Substantia nigra (tissue), 51 donors: ENCODE measurements at places on chromosomes 5 and 9.

GRCh38 chr9:86281593-86282076, 703 bp downstream of the ISCA1 start:
- DNase-seq, result no peak

- DNase-seq, result no peak
These were observed 80.5 kb downstream of the IRX2 start for GRCh38 chr5:2670940-2671339.

DNA sequence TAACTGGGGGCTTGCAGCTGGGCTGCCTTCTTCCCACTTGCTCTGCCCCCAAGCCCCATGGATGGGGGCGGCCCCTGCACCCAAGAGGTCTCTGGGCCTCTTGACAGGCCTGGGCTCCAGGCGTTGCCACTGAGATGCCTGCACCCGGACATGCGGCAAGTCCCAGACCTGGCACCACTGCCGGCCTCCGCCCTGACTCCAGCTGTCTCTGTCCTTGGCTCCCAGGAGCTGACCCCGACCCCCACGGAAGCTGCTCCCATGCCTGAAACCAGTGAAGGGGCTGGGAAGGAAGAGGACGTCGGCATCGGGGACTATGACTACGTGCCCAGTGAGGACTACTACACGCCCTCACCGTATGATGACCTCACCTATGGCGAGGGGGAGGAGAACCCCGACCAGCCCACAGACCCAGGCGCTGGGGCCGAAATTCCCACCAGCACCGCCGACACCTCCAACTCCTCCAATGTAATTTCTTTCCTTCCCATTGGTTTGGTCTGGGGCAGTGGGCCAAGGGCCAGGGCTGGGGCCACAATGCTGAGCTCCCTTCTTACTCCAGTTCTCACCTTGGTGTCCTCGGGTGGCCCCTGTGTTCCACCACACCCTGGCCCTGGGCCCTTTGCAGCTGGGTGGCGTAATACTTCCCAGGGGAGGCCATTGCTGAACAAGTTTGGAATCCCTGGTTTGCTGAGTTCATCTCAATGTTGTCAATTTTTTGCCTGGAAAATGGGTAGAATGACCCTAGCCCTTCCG, 88.6 kb downstream of the COL5A1 start:
- no peak for DNase-seq

DNA sequence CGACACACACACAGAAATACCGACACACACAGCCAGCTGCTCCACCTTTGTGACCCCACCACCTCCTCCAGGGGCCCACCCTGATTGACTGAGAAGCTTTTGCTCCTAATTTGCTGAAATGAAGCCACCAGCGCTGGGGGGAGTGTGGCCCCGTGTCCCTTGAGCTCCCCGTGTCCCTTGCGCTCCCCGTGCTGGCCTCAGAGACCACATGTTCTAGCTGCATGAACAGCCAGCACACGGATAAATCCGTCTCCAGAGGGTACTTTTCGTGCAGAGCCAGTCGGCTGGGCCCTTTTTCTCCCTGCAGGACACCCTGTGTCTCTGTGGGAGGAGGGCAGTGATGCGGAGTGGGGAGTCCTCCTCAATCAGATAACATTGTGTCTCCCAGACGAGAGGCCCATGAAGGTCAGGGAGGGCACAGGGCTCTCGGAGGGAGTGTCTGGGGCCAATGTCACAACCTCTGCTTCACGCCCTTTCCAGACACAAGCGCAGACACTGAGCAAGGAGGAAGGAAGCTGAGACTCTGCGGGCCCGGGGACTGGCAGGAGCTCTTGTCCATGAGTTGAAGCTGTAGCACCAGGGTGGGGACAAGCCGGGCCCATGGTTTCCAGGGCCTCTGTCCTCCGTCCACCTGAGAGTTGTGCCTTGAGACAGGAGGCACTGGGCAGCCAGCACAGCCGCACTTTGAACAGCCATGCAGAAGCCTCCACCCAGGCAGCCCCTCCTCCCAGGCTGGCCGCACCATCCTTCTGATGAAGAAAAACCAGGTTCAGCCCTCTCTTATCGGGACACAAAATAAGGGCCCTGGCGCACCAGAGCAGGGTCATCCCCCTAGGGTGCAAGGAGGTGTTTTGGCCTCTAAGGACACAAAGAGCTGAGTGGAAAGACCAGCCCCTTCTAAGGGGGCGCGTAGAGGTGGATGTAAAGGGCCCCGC, 36.4 kb upstream of the SLC6A19 start:
- no peak for DNase-seq

DNA sequence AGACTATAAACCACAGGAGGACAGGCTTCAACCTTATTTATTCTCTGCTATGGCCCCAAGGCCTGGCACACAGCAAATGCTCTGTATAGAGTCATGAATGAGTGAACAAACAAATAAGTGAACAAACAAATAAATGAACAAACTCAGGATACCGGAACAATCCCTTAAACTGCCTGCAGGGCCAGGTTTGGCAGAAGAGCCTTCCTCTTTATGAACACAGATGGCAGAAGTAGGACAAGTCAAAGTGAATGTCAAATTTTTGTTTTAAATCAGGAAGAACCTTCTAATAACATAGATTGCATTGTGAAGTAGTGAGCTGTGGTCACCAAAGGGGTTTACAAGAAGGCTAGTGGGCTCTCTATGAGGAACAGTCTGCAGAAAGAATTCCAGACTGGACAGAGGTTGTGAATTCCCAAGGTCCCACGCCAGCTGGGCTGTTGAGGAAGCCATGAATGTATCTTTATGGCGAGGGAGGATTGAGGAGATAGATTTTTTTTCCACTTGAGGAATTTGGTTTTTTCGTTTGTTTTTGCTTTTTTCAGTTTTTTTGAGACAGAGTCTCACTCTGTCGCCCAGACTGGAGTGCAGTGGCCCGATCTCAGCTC, 30.3 kb upstream of the STING1 start:
- no peak for DNase-seq

DNA sequence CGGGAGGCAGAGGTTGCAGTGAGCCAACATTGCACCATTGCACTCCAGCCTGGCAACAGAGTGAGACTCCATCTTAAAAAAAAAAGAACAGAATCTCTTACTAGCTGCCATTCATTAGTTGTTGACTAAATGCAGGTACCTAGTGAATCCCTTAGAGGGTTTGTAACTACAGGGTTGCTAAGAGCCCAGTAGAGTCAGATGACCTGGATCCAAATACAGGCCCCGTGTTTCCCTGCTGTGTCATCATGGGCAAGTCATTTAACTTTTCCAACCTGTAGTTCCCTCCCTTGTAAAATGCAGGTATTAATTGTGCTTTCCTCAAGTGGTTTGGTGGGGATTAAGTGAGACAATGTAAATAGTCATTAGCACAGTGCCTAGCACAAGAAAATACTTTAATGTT, 32.8 kb downstream of the PLAC8L1 start:
- DNase-seq, result no peak

GRCh38 chr5:10581867-10582511, 18.1 kb downstream of the ANKRD33B start:
- no peak for DNase-seq

- no peak for DNase-seq
These were observed 1.2 kb downstream of the FBXL17 start for GRCh38 chr5:108380531-108381349.

DNA sequence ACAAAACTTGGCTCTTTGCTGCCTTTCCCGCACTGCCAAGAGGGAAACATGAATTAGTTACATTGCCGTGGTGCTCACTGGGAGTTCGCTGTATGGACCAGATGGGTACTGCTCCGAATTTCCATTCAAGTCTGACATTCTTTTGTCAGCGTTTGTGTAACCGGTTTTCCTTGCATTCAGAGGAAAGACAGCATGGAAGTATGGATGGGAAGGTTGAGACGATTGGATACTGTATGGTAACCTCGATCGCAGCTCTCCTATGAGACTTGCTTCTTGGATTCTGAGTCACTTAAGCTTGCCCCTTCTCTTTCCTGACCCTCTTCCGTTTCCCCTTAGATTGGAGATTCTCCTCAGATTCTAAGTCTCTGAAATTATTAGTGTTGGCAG, 625 bp upstream of the UBLCP1 start:
- no peak for DNase-seq

DNA sequence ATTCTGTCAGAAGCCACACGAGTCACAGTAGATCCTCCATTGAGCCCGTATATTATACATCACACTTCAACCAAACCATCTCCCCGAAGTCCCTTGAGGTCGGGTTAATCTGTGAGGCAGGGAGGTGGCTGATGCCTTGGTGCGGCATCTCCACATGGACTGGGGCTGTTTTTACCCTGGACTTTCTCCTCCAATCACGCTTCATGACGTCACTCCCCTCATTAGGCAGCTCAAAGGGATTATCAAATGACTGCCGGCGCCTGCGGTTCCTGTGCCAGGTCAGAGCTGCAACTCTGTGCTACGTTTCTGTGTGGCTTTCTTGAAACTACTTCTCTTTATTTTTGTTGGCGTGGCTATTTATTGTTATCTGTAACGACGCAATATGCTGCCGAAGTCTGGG, 53.7 kb downstream of the TMOD1 start:
- DNase-seq, result no peak

GRCh38 chr5:173864126-173865050, 23.8 kb upstream of the CPEB4 start:
- DNase-seq, result no peak
